Stimulated activated naive CD4-positive, alpha-beta T cell treated with Interleukin-2 at 50 U/mL for 16 hours (primary cell): ENCODE measurements at places on chromosomes 2 and 18.

DNA sequence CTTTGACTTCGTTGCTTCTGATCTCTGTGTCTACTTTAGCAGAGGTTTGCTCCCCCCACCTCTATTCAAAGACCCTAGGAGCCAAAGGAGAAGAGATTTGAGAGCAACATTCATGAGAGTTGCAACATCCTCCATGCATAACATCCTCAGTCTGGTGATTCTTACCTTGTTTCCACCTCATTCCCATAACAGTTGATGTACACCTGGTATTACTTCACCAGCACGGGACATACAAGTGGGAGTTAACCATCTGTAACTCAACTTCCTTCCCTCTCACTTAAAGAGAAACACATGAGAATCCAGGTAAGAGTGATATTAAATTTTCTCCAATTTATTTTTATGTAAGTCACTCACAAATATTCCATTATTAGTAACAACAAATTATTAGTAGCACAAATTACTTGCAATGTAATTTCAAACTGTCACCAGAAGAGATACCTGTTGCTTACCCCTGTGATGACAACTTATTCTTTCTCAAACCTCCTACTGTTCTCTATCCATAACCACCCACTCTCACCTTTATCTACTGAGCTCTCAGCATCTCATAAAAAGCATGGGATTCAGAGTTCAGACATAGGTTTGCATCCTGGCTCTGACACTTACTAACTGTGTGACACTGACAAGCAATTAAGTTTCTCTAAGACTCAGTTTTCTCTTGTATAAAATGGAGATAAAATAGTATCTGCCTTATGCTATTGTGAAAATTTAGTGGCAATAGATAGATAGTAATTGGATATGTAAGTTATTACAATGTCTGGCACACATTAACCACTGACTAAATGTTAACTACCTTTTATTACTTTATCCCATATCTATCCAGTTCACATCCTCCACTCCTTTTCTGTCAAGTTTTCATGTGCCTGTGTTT is 184.6 kb upstream of the SRD5A2 start:
- DNase-seq = no peak

- no peak for DNase-seq
Observed at GRCh38 chr2:240960971-240961876, 37.2 kb upstream of the SNED1 start.

DNA sequence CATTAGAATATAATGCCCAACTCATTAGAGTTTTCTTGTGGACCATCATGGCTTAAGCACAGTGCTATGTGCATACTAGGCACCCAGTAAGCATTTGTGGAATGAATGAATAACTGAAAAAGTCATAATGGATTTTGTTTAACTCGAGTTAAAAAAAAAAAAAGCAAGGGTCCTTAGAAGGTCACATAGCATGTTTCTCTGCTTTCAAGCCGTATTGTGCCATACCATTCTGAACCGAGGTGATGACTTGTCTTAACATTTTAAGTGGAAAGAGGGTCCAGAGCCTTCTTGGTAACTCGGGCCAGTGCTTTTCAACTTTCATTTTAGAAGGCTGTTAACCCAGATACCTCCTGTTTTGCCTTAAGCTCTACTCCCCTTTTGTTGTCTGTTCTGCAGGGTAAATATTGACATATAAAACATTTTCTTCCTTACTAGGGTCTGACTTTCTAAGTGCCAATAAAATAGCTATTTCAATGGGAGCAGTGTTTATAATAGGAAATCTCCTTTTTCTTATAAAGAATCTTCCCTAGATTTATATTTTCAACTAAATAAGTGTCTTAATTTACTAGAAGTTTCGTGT is 787 bp upstream of the ADGRF3 start:
- no peak for DNase-seq

- no peak for DNase-seq
Observed at GRCh38 chr2:147569426-147569825, 275.4 kb upstream of the ACVR2A start.

DNA sequence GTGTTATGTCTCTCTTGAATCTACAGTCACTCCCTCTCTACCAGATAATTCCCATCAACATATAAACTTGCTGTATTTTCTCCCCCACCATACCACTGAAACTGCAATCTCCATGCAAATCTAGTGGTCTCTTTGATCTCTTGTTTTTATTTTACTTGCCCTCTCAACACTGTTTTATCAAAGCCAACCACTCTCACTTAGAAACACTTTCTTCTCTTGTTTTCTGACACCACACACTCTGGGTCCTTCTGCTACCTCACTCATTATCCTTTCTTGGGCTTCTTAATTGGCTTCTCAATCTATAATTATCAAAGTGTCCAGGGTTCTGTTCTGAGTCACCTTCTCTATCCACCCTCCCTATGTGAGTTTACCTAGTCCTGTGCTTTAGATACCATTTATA is 2.0 kb upstream of the MCFD2 start:
- no peak for DNase-seq

DNA sequence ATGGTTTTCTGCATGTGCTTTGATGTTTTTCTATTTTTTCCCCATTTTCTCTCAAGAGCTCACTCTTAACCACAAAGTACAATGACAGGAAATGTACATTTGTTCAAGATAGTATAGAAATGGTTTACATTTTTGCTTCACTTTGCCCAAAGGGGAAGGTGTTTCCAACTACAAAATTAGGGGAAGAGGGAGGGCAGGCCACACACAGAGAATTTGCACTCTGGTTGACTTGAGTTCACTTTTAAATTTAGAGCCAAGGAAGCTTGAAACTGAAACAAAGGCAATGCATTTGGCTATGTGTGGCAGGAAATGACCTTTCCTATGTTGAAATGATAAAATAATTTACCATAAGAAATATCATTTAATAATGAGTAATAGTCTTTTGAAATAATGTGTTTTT is 19.1 kb upstream of the VIT start:
- no peak for DNase-seq

DNA sequence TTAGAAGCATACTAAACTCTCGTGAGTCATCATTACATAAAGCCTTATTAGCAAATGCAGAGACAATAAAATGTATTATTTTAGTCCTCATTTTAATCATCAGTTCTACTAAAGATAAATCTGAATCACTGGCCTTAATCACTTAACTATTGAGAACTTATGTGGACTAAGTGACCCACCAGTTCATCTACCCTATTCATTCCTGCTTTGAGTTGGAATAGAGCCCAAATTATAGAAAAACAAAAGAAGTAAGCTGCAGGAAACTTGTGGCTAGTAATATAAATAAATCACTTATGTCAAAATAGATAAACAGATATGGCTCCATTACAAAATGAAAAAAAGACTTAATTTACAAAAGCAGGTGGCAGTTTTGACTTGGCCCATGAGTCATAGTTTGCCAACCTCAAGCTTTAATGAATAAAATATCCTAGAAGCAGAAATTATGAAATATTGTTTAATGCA is 851.8 kb upstream of the CRIM1 start:
- no peak for DNase-seq

DNA sequence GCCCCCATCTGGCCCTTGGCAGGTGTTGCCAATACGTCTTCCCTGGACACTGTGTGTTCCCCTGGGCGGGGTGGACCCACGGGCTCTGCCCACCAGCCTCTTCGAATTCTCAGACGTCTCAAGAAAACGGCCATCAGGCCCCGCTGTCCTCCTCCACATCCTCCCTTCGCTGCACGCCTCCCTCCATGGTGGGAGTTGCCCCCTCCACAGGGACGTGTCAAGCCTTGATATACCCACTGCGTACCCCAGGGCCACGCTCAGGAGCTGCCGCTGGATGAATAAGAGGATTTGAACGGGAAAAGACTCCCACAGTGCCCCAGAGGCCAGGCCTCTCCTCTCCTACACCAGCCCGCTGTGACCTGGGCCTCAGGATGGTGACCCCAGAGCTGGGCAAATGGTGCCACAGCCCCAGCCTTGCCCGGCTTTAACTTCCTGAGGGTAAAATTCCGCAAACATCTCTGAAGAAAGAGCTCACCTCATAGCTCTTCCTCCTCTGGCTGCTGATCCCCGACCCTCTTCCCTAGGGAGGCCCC is 399.3 kb upstream of the MYT1L start:
- DNase-seq = no peak

GRCh38 chr2:62794791-62795190 is 89.3 kb downstream of the EHBP1 start:
- no peak for DNase-seq

DNA sequence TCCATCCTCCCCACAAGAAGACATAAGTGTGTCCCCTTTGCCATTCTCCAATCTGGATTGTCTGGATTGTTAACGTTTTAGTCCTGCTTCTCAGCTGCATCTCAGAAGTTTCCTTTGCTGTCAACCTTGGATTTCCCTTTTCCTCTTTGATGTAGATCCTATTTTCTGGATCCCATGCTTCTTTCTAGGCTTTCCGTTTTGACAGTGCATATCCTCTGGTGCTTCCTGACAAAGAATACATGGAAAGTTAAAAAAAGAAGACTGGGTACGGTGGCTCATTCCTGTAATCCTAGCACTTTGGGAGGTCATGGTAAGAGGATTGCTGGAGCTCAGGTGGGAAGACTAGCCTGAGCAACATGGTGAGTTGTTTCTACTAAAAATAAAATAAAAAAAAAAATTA is 26.8 kb downstream of the ABI2 start:
- no peak for DNase-seq

DNA sequence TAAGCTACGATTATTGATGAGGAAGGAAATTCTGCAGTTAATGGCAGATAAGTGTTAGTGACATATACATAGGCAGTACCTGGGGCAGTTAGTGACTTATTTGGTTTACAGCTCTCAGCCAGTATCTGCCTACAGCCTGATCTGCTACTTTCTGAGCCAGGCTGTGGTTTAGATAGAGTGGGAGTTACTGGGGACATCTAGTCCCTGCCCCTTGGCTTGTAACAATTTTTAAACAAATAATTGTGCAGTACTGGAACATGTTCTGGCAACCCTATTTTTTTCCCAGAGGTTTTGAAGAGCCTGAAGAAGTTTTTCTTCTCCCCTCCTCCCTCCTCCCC is 2.3 kb downstream of the KIF5C start:
- no peak for DNase-seq

DNA sequence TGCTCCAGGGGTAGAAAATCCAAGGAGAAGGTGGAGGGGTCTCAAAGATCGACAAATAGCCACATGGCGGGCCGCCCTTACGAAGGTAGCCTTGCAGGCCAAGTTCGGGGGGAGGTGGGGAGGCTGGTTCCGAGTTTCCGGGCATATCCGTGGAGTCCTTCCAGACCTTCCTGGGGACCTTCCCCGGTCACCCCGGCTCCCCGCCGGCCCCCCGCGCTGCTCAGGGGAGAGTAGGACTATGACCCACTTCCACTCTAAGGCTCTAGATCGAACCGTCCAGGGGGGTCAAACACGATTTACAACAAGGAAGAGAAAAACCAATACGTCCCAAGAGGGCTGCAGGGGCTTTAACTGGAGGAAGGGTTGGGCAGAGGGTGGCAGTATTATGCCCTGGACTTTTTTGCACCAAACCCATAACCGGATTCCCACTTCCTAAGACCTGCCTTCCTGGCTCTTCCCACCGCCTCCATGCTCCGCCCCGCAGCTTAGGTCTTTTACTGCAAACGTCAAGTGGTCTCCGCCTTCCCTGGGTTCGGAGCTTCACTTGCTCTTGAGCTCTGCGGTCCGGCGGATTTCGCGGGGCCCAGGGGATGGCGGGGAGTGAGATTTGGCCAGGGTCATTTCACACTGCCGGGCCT is 779 bp upstream of the LYPD6 start:
- no peak for DNase-seq

- no peak for DNase-seq
Observed at GRCh38 chr2:239318790-239319661, 81.8 kb downstream of the HDAC4 start.

GRCh38 chr2:160052531-160052930 is 9.9 kb downstream of the PLA2R1 start:
- no peak for DNase-seq

GRCh38 chr18:9575558-9575957 is 38.8 kb downstream of the PPP4R1 start:
- no peak for DNase-seq

- no peak for DNase-seq
Observed at GRCh38 chr2:229057976-229058553, 213.0 kb downstream of the PID1 start.

GRCh38 chr2:221999717-222000116 is 299.1 kb downstream of the PAX3 start:
- DNase-seq = no peak
